HT-29 (cell line): ENCODE measurements at places on chromosomes 2 and 18.

- DNase-seq, result no peak
Measured at GRCh38 chr2:48514348-48515003, 15.5 kb upstream of the STON1 start.

DNA sequence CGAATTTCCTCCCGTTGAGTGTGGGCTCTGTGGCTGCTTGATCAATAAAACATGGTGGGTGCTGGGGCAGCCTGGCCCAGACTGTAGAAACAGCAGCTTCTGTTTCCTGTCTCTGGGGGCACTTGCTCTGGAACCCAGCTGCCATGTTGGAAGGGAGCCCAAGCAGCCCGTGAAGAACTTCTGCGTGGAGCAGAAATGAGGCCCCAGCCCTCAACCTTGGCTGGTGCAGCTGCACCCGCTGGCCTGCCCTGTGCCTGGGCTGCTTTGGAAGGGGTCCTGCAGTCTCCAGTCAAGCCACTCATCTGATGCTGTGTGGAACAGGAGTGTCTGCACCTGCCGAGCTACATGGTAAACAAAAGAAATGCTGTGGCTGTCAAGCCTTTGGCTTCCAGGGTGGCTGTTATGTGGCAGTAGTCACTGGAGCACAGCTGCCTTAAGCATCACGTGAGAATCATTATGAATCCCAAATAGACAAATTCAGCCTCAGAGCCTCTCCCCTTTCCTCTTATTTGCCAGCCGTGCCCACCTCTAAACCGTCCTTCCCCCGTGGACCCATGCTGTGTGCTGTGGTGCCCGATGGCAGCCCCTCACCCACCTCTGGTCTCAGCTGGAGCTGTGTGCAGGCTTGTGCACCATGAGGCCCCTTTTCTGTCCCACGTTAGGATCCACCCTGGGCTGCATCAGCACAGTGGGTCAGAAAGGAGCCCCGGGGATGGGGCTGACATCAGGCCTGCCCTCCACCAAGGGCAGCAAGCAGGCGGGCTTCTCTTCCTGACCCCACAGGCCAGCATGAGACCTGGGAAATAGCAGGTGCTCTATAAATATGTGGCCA lies 134.0 kb upstream of the HDAC4 start:
- no peak for DNase-seq

DNA sequence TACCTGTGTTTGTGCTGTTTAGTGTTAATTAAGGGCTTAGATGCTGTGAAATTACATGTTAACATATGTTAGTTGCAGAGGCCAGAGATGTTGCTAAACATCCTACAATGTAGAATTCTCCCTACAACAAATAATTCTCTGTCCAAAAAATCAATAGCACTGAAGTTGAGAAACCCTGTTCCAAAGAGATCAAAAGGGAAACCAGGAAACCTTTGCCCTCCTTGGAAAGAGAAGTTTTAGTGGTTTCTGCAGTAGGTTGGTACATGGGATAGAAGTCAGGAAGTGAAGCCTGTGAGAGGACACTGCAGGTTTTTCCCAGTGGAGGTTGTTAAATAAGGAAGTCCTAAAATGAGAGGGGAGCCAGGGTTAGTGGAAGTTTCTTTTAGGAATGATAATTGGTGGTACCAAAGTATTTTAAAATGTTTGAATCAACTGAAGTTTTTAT lies 6.3 kb upstream of the RMDN2 start:
- DNase-seq, result peak; percentile 78

GRCh38 chr2:234991290-234991689 lies 39.5 kb downstream of the SH3BP4 start:
- DNase-seq, result no peak

GRCh38 chr18:2635586-2635985 lies 19.9 kb upstream of the SMCHD1 start:
- DNase-seq, result no peak

DNA sequence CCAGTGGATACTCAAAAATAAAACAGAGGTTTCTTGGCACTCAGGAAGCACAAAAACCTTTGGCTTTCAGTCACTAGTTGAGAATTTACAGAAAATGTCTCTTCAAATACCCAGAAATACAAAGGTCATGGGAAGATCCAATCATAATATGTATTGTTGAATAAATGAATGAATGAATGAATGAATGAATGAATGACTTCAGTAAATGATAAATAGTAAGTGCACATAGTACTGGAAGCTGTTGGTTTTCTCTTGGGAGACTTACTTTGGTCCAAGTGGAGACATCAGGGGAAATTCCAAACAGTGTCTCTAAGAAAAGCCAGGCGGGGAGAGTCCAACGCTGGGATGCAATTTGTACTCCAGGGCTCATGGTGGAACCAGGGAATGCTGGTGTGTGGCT lies 261.3 kb upstream of the KLHL29 start:
- no peak for DNase-seq

DNA sequence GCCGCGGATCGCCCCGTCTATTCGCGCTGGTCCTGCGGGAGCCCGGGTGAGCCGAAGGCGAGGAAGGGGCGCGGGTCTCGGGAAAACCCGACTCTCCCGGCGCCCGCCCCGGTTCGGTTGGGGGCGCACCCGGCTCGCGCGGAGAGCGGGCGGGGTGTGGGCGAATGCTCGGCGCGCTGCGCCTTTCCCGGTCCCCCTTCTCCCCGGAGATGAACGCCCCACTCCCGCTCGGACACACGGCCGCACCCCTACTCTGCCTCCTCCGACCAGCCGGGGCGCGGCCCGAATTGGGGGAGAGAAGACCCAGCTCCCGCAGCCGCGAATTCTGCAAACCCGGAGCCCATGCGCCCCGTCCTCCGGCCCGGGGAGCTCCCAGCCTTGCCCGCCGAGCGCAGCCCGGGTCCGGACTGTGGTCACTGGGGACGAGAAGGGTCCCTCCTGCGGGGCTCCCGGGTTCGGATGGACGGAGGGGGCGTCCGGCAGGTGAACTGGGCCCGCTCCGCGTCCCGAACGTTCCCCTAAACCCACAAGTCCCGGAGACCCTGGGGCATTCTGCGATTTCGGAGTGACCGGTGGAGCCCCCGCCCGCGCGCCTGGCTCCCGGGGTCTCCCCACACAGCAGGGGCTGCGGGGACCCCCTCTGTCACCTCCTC lies 734 bp downstream of the KCNG2 start:
- DNase-seq, result no peak

DNA sequence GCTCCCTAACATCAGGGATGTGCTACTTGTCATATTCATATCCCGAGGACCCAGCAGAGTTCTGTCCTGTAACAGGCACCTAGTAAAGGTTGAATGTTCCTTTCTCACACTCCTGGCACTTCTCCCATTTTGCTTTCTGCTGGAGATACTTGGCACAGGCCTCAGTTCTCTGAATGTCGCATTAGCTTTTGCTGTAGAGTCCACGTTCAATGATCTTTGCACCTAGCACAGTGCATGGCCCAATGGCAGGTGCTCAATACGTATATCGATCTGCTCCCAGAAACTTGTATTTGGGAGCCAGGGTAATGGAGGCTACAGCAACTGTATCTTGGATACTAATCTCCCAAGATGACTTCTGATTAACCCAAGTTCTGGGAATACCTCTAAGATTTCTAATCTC lies 24.8 kb upstream of the VPS4B start:
- DNase-seq, result no peak

- no peak for DNase-seq
Measured at GRCh38 chr2:8033546-8034096, 648.2 kb upstream of the ID2 start.
